ENCODE measurements at places on chromosomes 2 and 18.

GRCh38 chr2:210337159-210337558 lies 22.2 kb upstream of the MYL1 start:
- no peak for DNase-seq

- DNase-seq = no peak
These were observed 53.5 kb downstream of the ATL2 start for GRCh38 chr2:38323623-38324022.

GRCh38 chr2:222710736-222711135 lies 39.3 kb downstream of the MOGAT1 start:
- DNase-seq = no peak

DNA sequence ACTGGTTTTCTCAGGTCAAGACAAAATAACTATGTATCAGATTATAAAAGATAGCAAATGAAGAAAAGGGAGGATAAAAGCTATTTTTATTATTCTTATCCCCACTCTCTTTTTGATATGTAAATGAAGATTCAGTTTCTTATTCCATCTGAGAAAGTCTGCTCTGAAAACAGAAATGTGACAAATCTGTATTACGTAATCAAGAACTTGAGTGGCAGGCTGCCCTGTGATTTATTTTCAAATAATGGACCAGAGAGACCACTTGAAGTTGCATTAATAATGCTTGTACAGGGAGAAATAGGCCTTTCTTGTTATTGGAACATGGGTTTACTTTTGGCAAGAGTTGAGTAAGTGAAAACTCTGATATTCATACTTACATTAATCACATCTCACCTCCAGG lies 727.4 kb downstream of the DPP10 start:
- DNase-seq = no peak

- peak; percentile 76 for DNase-seq
These were observed 10.3 kb downstream of the PTPRN start for GRCh38 chr2:219298759-219299371.

DNA sequence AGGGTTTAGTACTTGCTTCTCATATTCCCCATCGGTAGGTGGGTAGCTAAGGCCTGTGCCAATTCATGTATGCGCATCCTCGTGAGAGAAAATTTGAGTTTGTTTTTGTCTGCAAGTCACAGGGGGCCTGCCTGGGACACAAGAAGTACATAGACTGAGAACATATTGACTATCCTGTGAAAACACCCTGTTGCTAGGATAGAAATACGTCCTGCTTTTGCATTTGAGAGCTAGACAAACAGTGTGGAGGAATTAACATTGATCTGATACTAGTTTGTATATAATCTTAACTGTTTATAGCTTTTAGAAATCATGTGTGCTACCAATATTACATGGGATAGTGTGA lies 10.9 kb downstream of the WDR7 start:
- DNase-seq = no peak

DNA sequence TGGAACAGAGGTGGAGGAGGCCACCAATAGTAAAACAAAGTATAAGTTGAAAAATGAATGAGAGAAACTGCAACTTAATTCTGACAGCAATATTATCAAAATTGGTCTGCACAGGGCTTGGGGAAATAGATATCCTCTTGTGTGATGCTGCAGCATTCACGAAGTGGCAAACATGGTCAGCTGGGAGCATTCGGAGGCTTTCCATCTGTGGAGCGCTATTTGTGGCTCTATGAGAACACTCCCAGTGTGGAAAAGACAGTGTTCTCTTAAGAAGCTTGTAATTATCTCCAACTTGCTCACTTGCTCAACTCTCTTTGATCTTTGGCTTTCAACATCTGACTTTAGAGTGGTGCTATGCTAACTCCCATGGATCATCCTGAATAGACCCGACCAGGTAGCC lies 3.1 kb upstream of the FLACC1 start:
- DNase-seq = no peak

- DNase-seq = peak; percentile 6
These were observed 65.8 kb upstream of the EML6 start for GRCh38 chr2:54657664-54658083.

DNA sequence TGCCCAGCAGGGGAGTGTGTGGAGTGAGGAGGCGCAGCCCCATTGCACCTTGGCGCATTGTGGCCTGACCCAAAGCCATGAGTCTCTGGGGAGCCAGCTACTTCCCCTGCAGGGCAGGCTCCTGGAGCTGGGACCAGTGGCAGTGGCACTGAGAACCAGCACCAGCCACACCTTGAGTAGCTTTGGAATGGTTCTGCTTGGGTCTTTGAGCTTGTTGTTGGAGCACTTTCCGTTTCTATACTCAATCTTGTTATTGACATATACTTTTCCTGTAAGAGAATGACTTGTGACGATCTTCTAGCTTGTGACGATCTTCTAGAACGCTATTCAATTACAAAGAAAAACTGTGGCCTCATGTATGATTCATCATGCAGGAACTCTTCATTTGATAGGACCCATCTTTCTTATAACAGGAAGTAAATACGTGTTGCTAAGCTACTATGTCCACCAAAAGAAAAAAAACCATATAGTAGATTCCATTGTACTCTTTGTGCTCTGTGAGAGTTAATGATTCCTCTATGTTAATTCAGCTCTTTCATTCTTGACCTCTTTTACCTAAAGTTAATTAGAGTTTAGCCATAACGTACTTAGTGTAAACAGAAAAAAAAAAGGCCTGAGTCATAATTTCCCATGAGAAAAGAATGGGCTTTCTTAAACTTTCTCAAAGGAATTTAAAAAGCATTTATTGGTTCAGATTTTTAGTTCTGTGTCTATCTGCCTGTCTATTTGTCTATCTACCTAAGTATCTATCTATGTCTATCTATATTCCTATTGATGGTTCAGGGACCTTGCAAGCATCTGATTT lies 113.1 kb downstream of the GATA6 start:
- no peak for DNase-seq

GRCh38 chr2:145503511-145503910 lies 983.6 kb upstream of the ZEB2 start:
- no peak for DNase-seq

GRCh38 chr2:59887366-59887765 lies 666.1 kb downstream of the BCL11A start:
- no peak for DNase-seq

DNA sequence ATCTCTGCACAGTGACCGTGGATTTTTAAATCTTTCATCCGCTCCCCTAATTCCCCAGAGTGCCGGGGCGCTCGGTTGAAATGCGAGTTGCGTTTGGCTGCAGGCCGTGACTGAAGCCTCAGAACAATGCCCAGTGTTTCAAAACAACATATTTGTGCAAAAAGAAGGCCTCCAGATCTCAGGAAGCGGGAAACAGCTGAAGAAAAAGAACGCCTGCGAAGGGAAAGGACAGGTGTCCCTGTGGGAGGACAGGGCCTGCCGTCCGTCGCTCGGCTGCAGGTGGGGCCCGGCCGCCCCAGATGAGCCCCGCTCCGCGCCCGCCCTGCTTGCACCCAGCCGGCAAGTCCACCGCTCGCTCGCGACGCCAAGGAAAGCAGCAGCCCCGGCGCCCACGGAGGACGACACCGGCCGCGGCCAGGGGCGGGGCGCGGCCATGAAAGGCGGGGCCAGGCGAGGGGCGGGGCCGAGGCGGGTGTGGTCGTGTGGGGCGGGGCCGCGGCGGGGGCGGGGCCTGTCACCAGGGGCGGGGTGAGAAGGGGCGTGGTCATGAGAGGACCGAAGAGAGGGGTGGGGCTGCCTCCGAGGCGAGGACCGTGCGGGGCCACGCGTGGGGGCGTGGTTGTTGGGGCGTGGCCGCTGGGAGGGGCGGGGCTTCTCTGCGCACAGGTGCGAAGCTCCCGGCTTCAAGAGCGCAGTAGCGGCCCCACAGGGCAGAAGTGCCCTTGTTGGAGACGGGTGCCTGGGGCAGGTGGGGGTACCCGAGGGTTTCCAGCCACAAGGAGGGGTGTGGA lies 17.6 kb upstream of the BOK start:
- peak; percentile 25 for DNase-seq

GRCh38 chr2:219695145-219695709 lies 67.8 kb downstream of the SLC4A3 start:
- DNase-seq = no peak

GRCh38 chr18:48800876-48801727 lies 149.7 kb downstream of the SMAD7 start:
- DNase-seq = no peak

- DNase-seq = no peak
These were observed 233.2 kb upstream of the PARD3B start for GRCh38 chr2:204312105-204312504.

DNA sequence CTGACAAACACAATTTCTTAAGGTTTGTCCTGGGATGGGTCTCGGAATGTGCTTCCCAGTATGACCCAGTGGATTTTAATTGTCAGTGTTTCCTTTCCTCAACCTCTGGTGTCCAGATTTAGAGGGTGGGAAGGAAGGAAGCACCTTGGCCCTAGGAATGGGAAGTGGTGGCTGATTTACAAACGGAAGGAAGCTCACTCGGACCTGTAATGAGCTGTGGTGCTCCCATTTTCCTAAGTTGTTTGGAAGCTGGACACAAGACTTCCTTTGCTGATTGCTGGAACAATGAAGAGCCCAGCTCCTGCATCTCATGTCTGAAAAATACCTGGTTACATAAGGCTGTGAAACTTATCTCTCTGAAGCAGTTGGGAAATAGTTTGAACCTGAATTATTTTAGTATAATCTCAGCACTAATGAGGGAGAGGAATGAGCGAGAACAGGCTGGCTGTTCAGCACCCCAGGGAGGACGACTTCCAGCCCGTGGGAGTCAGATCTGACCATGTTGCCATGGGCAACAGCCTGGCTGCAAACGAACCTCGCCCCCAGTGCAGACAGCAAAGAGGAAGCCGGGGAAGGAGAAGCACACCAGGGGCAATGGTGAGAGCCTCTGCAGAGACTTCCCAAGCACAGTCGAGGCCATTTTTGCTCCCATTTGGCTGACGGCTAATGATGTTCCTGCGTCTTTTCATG lies 74.4 kb upstream of the ASB18 start:
- no peak for DNase-seq

DNA sequence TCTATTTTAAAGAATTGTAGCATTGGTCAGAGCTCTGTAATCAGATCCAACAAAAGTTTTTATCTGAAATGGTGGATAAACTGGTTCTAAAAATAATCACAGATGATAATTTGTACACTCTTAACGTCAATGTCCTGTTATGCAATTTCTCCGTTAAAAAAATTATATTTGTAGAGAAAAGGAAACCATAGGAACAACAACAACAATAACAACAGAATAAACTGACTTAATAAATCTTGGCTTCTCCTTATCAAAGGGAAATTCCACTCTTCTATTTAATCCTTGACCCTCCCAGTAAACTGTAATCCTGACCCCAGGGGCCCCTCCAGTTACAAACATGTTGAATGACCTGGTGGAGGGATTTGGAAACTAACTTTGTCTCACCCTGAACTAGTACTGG lies 78.6 kb upstream of the ZFP36L2 start:
- DNase-seq = no peak

DNA sequence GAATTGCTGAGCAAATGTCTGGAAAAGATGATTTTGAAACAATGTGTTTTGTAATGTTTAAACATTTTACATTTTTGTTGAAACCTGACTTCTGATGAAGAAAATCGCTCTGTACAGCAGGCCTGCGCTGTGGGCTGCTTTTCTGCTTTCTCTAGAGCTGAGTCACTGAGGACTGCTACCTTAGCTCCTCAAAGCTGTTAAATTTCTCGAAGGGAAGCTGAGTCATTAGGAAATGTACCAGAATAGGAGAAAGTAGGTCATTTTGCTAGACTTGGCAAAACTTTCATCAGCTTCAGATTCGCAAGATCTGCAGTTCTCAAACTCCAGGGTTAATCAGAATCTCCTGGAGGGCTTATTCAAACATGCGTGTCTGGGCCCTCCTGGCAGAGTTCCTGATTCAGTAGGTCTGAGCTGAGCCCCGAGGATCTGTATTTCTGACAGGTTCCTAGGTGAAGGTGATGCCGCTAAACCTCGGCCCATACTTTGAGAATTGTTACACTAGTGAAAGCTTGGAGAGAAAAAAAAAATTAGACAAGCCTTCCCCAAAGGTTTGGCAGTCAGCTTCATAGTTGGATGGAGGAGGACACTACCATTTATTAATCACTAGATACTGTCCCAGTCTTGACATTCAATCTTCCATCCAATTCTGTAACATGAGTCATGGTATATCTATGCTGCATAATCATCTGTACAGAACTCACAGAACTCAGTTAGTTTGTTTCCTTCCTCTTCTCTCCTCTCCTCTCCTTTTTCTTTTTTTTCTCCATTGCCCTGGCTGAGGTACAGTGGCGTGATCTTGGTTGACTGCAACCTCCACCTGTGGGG lies 297.6 kb downstream of the PARD3B start:
- no peak for DNase-seq

DNA sequence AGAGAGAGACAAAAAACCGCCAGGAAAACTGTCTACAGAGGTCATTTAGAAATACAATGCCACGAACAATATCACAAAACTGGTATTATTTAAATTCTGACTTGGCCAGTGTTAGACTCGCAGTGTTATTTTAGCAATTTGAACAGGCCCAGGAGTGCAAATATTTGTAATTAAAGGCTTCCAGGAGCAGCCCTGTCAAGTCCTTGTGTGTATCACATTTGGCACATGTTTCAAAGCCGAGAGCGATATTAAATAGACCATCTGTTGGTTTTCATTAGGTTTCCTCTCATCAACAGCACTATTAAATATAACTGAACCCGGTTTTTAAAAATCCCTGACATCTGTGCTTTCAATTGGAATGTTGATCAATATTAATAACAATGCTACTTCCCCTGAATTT lies 656.9 kb downstream of the TSN start:
- DNase-seq = no peak

- DNase-seq = no peak
These were observed 8.0 kb downstream of the ZEB2 start for GRCh38 chr2:144511937-144512336.

DNA sequence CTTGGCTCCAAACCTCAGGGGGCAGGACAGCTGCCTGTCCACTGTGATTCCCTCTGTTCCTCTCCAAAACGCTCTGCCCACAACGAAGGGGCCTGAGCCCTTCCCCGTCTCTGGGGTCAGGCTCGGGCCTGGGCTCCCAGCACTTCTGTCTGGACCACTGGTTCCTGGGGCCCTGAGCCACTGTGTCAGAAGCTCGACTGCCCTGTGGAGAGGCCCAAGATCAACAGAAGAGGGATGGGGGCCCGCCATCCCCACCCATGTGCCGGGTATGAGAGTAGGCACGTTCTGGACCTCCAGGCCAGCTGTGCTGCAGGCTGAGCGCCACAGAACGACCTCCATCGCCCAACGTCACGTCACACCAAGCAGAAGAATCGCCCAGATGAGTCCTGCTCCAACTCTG lies 119.9 kb upstream of the HS6ST1 start:
- DNase-seq = no peak

- DNase-seq = no peak
These were observed 50.3 kb upstream of the GREB1L start for GRCh38 chr18:21191596-21192307.

DNA sequence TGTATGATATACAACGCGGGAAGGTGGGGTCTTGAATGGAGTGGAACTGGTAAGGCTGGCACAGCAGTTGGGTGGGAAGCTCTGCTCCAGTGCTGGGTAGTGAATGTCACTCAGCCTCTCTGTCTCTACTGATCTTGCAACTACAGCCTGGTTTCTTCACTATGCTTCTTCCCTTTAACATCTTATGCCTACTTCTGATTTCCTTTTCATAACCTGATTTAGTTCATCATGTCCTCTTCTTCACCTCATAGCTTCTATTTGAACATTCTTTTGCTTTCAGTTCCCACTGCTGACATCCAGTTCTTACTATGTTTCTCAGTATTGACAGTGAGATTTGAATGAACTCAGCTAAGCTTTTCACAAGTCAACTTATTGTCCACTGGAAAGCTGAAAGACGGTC lies 286.2 kb downstream of the ARL6IP6 start:
- DNase-seq = no peak

GRCh38 chr2:47354013-47354847 lies 48.7 kb upstream of the MSH2 start:
- no peak for DNase-seq
